ENCODE measurements at places on chromosomes 6 and 20.

GRCh38 chr20:46512943-46513844, at the start of gene ZNF334:
Gene ZNF334, minus strand, starts transcription at chr20:46513559. Its CDS starts 1,457 bp downstream, at chr20:46512102.
- no peak for DNase-seq

- DNase-seq: no peak
These were observed 212.7 kb downstream of the TMEM242 start for GRCh38 chr6:157110607-157111006.

DNA sequence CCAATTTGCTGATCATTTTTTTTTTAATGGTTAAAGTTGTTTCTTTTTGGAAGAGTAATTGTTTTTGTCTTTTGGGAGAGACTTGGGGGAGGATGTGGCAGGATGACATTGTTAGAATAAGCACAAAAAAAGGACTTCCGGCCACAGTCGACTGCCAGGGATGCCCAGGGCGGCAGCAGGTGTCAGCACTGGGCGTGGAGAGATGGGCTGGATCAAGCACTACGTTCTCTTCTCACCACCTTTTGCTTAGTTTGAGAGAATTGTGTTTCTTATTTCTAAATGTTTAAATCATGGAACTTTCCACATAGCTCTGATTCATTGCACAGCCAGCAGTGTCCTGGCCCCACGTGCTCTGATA, 104.6 kb upstream of the FRMD1 start:
- no peak for DNase-seq

- no peak for DNase-seq
These were observed 3.0 kb upstream of the CST11 start for GRCh38 chr20:23455639-23456038.

DNA sequence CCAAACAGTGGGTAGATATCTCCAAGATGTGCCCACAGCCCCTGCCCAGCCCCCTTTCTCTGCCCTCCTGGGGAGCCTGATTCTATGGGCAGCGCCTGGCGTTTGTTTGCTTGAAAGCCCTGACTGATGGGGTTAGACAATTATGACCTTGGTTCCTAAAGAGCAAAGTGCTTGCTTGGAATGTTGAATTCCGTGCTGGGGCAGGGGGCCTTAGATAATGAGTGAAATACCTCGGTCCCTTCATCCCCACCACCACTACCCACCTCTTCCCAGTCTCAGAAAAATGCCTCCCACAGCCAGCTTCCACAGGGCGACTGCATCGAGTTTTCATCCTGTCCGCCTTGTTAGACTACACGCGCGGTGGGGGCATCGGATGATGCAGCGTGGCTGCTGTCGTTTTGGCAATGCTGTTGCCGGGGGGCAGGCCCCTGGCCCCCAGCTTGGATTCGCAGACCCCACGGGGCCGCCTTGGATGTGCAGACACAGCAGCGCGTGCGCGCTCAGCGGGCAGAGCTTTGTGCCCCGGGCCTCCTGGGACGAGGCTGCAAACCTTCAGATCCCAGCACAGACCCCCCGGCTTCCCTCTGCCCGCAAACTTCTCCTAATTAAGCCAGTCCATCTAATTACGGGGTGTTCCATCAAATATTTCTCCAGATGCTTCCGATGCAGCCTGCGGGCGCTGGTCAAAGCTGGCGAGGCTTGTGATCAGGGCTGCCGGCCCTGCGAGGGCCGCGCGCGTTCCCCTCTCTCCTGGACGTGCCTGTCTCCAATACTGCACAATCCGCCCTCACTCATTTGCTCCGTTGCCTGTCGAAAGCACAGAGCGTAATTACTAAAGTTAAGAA, 86.1 kb downstream of the LINC00237 start:
- DNase-seq: no peak

- DNase-seq: no peak
These were observed 89.0 kb upstream of the EPB41L1 start for GRCh38 chr20:36065427-36065998.
